ENCODE measurements at places on chromosomes 16 and 17. TPM values are rescaled to one million over a fixed set of nuclear protein-coding genes. Genes with fewer than 3 reads are reported as not detected.
A peak's percentile ranks its signal among the peaks of the same experiment; 100 is the strongest.

Gene ABCC11
- polyA plus RNA-seq: not detected

DNA sequence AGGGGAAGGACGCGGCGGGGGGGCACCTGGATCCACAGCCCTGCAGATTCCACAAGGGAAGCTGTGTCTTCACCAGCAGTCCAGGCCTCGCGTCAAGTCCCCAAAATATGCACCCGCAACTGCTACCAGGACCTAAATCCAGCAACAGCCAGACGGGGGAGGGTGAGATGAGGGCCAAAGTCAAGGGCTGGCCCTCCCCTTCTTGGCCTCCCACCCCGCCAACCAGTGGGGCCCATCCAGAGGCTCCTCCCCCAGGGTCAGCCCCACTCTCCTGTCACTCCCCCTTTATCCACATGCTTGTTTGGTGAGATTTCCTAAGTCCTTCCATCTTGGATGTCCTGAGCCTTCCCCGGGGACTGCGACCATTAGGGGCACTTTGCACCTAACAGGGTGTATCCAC is 138.7 kb downstream of the ENGASE start:
- H3K4me1 ChIP-seq: no peaks in the 10 kb centered on the region
- no peak for DNase-seq
- H3K27ac ChIP-seq: no peak overlapping the region
- H3K4me3 ChIP-seq: no peak overlapping the region
- H3K27me3 ChIP-seq: peaks cover 22% of the 10 kb centered on the region

- no peaks in the 10 kb centered on the region for H3K27me3 ChIP-seq
- peak overlapping the region; percentile 65 for H3K27ac ChIP-seq
- DNase-seq: peak; percentile 75
- H3K4me3 ChIP-seq: no peak overlapping the region
- H3K4me1 ChIP-seq: peaks cover 7% of the 10 kb centered on the region
- no peaks in the 10 kb centered on the region for H3K36me3 ChIP-seq
Measured at GRCh38 chr17:8430966-8431365, 4.7 kb upstream of the NDEL1 start.

- no peaks in the 10 kb centered on the region for H3K4me1 ChIP-seq
- H3K4me3 ChIP-seq: no peak overlapping the region
- H3K27ac ChIP-seq: no peak overlapping the region
- DNase-seq: peak; percentile 44
- peaks cover 4% of the 10 kb centered on the region for H3K27me3 ChIP-seq
Measured at GRCh38 chr16:86522634-86523033, 12.3 kb downstream of the FOXF1 start.

GRCh38 chr16:66455970-66456369 is 28.9 kb downstream of the BEAN1 start:
- no peak overlapping the region for H3K4me3 ChIP-seq
- H3K27ac ChIP-seq: no peak overlapping the region
- H3K4me1 ChIP-seq: no peaks in the 10 kb centered on the region
- no peaks in the 10 kb centered on the region for H3K36me3 ChIP-seq
- H3K27me3 ChIP-seq: no peaks in the 10 kb centered on the region

Data from heart left ventricle (tissue), 16 donors.